ENCODE measurements at places on chromosomes 6 and 20. TPM values are rescaled to one million over a fixed set of nuclear protein-coding genes. Genes with fewer than 3 reads are reported as not detected.

The HLA-A gene
- total RNA-seq = 0.22 TPM

The SMIM26 gene
- 76.8 TPM for total RNA-seq

The ARMH2 gene
- total RNA-seq = not detected

The EPPIN gene
- not detected for total RNA-seq

The CCDC170 gene
- total RNA-seq = not detected

The TMEM151B gene
- total RNA-seq = 1.2 TPM

The TRIM31 gene
- not detected for total RNA-seq

The HLA-DOA gene
- not detected for total RNA-seq

The ABHD16B gene
- total RNA-seq = not detected

The FILIP1 gene
- 0.08 TPM for total RNA-seq

The SNAP25 gene
- total RNA-seq = not detected

The ERVFRD-1 gene
- total RNA-seq = not detected

The LRRC1 gene
- total RNA-seq = 5.1 TPM

The GJA10 gene
- not detected for total RNA-seq

The TMEM181 gene
- total RNA-seq = 33.5 TPM

All from SJCRH30 (cell line).